ENCODE measurements at places on chromosomes 5 and 9.

DNA sequence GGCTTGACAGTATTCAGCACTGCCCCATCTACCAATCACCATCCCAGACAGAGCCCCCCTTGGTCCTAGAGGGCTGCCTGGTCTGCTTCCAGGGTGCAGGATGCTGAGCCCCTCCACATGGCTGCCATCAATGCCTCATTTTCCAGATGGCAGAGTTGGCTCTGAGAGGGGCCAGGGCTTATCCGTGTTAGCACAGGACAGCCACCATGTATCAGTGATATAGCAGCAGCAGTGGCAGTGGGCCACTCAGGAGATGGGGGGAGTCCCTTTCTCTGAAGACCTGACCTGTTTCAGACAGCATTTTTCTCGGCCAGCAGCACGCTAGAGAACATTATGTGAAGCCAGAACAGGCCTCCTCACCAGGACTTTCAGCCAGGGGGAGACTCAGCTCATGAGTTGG, 1.6 kb upstream of the SMIM32 start:
- no peak for DNase-seq

DNA sequence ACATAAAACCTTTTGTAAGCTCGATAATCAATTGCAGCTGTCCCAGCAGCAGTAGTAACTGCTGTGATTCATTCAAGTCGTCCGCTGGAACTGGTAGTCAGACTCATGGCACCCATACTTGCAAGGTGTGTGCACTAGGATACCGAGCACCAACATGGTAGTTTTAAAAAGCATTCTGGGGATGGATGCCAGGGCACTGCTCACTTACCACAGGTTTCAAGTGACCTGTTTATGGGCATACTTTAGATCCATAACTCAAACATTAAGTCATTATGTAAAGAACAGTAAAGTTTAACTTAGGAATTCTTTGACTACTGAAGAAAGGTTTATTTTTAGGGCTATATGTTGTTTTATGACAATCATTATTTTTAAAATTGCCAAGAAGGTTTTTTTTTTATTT, 2277.6 kb downstream of the MAT2B start:
- DNase-seq, result no peak

DNA sequence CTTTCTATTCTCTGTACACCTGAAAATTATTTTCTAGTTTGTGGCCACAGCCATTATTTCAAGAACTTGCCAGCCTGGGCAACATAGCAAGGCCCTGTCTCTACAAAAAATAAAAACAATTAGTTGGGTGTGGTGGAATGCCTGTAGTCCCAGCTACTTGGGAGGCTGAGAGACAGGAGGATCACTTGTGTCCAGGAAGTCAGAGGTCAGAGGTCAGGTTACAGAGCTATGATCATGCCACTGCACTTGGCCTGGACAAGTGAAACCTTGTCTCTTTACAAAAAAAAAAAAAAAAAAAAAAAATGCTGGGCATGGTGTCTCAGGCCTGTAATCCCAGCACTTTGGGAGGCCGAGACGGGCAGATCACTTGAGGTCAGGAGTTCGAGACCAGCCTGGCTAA, 58.3 kb downstream of the HMGCR start:
- no peak for DNase-seq

DNA sequence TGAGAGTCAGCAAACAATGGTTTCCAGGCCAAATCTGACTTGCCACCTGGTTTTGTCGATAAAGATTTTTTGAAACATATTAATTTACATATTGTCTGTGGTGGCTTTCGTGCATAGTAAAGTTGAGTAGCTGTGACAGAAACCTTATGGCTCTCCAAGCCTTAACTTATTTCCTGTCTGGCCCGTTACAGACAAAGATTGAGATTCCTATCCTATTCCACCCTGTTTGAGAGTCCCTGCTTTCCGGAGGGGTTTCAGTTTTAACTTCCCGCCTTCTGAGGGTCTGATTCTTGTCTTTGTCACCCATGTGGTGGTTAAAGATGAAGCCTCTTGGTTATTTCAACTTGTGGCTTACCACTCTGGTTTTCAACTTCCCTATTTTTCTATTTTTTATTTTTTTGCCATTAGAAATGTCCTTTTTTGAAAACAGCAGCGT, 11.4 kb downstream of the OTULIN start:
- no peak for DNase-seq

DNA sequence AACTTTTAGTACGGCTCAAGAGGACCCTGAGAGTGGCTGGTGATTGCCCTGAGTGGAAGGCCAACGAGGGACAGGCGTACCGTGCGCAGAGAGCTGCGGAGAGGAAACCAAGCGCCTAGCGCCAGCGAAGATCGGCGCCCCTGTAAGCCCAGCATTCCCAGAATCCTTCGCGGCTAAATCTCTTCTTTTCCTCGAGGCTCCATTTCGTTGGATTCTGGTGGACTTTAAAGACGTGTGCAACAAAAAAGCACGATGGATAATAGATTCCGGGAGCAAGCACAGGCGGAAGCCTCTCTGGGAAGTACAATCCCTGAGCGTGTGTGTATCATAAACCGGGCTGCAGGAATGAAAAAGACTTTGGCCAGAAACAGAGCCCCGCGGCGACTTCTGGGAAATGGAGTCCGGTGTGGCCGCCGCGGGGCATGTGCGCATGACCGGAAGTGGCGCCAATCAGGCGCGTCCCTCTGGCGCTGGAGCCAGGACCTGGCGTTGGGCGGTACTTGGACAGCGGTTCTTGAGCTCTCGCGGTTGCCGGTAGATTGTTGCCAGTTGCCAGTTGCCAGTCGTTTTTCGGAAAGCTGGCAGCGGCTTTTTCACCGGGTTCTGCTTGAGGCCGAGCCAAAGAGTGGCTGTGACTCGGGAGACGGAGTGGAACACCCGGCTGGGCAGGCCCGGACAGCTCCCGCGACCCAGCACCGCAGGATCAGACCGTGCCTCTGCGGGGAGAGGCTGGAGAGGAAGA, at the start of gene ZNF79:
Gene ZNF79 (plus strand): TSS at position 449 of the 742 bp plus-strand sequence. CDS start 406 bp downstream, outside the sequence.
- peak; percentile 97 for DNase-seq

DNA sequence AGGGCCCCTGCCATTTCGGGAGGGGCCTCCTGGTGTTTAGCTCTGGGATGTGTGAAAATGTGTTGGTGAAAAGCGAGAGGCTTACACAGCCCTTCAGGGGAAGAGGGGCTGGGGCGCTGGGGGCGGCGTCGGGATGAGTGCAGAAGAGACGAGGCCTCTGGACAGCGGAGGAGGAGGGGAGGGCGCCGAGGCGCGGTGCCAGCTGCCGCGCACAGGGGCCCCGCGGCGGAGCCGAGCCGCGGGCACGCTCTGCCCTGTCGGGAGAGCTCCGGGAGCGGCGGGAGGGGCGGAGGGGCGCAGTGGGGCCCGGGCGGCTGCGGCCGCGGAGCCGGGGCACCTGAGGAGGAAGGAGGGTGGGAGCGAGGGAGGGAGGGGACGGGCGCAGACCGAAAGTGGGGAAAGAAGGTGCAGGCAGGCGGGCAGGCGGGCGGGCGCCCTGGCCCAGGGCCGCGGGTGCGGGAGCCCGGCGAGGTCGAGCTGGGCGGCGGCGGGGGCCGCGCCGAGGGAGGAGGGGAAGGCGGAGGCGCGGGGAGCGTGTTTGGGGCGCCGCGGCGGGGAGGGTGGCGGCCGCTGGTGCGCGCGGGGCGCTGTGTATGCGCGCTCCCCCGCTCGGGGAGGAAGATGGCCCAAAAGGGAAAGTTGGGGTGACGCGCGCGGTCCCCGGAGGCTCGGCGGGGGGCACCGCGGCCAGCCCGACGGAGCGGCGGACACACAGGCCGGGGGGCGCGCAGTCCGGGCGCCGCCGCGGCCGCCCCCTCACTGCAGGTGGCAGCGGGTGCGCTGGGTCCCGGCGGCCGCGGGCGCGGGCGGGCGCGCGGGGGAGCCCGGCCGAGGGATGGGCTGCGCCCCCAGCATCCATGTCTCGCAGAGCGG, at the start of gene PDE8B:
Gene PDE8B (plus strand): TSS at position 590 of the 873 bp plus-strand sequence. CDS start 246 bp downstream, at position 836.
- no peak for DNase-seq

DNA sequence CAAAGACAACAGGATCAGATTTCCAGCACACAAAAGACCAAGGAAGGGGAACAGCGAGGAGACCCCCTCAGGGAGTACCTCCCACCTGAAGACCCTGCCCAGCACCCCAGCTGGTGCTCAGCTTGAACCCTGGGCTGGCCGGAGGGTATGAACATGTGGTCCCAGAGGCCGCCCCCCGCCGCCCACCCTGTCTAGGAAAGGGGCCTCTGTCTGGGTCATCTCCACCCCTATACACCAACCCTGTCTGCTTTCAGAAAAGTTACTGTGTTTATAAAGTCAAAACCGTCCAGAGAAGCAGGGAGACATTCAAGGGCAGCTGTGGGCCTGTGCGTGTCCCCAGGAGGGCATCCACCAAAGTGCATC, 72.2 kb downstream of the ADAMTS2 start:
- DNase-seq, result no peak

DNA sequence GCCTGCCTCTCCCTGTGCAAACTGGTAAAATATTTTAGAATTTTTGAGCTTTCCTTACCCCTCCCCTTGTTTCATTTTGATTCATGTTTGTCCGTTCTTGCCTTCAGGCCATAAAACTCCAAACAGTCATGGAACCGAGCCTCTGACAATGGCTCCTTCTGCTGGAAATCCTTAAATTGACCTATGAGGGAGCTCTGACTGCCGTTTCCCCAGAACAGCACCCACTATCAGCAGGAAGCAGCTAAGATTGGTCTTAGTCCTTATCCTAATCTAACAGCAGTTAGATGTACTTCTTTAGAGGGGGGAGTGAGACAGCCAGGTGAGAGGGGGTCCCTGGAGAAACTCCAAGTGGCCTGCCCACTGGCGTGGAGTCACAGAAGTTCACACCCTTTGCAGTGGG, 106.7 kb downstream of the FAM174A start:
- no peak for DNase-seq

DNA sequence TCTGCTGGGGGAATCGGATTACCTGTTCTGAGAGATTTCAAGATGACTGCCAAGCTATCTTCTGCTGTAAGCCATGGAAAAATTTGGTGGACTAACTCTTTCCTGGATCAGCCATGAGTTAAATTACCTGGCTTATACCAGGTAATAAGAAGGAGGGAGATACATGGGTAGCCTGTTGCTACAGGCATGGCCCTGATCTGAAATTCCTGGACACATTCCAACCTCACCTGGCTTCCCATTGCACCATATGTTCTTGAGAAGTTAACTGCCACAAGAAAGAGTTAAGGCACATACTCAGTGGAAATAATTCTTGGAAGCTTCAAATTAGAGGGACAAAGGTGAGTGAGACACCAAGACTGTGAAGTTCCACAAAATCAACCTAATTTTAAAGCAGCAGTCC, 371.3 kb downstream of the ACTL7B start:
- no peak for DNase-seq

GRCh38 chr5:135138116-135138850, 104.3 kb upstream of the PITX1 start:
- DNase-seq, result no peak

DNA sequence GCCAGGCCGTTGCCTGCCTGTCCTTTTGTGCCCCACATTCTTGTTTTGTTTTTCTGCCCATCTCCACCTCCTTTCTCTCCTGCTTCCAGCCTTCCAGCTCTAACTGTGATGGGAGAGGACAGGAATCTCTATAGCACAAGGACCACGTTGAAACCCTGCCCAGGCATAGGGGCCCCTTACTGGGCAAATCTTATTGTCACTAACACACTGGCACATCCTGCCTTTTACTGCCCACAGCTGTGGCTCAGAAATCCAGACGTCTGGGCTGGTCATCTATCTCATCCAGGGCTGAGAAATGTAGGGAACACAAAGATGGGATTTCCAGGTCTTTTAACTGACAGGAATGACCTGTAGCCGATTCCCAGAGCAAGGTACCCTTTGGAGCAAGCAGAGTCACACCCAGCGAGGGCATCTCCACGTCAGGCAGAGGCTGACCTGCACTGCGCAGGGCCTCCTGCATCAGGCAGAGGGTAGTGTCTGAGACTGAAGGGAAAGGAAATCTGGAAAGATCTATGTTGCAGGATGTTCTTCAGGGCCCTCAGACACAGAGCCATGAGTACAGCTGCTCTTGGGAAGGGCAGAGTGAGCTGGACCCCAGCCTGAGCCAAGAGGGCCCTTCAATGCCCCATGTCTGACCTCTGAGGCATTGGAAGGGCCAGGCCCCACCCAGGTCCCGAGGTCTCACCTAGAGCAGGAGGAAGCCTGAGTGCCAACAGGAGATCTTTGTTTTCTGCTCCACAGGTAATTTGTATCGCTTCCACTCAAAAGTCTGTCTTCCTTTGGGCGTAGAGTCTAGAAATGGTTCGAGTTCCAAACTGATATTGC, 278.8 kb downstream of the FSTL4 start:
- no peak for DNase-seq

- DNase-seq, result no peak
Measured at GRCh38 chr9:85212209-85212608, 529.5 kb downstream of the AGTPBP1 start.

DNA sequence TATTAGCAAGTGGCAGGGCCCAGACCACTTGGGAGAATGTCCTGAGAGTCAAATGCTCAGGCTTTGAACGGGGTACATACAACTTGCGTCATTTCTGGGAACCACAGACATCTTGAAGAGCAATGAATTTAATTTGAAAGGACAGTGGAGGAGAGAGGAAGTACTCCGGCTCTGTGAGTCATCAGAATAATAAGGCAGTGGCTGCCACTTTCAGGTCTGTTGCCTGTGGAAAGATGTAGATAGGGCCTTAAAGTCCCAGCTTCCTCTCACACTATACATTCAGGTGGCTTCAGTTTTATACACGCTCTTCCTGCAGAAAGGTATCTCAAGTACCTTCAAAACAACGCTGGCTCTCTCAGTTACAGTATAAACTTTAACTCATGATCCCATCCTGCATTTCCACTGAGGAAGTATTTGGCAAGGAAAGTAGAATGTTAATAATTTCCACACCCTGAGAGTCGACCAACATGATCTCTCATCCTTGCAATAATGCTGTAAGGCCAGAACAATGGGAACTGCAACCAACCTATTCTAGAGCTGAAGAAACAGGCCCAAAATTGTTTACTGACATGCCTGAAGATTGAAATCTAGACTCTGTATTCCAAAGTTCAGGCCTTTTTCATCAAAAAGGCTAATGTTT, 6.8 kb upstream of the PRUNE2 start:
- no peak for DNase-seq

GRCh38 chr5:62922191-62922590, 343.6 kb downstream of the LRRC70 start:
- DNase-seq, result no peak

DNA sequence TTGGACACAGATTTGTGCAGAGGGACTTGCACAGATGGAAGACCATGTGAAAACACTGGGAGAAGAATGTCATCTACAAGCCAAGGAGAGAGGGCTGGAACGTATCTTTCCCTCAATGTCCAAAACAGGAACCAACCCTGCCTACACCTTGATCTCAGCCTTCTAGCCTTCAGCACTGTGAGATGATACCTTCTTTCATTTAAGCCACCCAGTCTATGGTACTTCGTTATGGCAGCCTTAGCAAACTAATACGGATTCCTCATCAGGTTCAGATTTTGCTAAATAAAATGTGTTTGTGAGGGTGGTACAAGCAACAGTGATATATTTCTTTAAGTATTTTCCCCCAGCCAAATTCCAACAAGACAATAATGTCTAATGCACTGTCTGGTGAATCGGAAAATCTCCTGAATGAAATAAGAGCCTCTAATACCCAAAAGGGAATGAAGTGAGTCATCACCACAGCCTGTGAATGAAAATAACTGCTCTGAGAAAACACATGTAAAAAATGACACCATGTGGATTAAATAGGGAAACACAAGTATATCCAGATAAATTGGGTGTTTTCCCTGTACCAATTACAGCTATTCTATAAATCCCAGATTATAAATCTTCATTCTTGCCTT, 182.8 kb upstream of the TARS1 start:
- no peak for DNase-seq

GRCh38 chr5:81506378-81506777, 112.4 kb upstream of the ACOT12 start:
- no peak for DNase-seq
